Left ventricle myocardium inferior (tissue), 1 donor: ENCODE measurements at places on chromosomes 11 and 22.
A peak's percentile ranks its signal among the peaks of the same experiment; 100 is the strongest.

DNA sequence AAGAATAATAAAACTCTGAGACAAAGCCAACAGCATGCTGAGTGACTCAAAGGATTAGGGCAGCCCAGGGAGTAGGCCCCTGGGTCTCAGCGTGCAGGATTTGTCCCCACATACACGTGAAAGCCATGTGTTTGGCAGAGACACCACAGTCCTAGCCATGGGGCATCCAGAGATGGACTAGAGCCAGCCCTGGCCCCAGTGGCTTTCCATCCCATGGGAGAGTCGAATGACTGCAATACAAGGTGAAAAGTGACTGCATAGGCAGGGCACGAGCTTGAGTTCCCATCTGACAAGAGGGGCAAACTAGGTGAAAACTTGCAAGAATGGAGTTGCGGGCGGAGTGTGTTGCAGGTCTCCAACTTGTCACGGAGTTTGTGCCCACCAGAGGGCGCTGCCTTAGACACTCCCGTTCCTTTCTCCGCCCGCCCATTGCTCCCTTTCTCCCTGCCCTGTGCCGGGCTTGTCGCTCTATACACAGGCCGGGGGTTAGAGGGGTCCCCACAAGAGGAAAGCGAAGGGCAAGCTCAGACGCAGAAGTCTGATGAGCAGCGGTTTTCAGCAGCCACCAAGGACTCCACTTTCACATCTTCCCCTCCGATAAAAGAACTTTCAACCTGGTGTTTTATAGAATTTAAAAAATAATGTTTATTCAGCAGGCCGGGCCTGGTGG is 24.2 kb downstream of the TSKU start:
- peak; percentile 86 for DNase-seq

GRCh38 chr11:15969701-15970329 is 386.5 kb downstream of the SOX6 start:
- DNase-seq = no peak

DNA sequence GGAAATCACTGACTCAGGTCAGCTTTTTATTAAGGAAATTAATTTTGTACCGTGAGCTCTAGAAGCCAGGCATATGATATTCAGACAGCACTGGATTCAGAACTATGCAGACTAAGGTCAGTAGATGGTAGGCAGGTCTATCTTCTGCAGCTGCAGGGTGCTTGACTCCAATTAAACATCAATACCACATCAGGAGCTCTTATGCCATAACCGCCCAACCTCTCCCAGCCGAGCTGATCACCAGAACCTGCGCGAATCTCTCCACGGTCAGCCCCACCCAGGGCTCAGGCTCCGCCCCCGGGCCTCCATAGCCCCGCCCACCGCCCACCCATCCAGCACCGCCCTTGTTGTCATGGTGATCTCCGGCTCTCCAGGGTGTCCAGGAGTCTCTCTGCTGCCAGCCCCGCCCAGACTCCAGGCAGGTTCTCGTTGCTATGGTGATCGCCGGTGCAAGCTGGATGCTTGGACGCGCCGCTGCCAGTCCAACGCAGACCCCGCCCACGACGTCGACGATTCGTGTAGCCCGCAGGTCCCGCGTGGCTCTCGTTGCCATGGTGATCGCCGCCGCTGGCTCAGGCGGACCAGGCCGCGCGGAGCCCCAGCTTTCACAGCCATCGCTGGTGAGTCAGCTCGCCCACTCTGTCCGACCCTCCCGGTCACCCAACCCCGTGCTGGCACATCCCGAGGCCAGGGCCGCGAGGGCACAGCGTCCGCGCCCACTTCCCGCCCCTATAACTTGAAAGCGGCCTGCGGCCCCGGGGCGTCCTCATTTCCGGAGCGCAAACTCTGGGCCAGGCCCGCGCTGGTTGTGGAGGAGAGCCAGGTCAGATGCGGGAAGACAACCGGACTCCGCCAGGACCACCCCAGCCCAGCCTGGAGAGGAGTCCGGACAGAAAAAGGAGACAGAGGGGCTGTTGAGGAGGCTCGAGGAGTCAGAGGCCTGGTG is at the start of gene RAB36:
Gene RAB36 (plus strand): TSS at position 546 of the 946 bp plus-strand sequence. CDS start 1,140 bp downstream, outside the sequence.
- peak; percentile 95 for DNase-seq

DNA sequence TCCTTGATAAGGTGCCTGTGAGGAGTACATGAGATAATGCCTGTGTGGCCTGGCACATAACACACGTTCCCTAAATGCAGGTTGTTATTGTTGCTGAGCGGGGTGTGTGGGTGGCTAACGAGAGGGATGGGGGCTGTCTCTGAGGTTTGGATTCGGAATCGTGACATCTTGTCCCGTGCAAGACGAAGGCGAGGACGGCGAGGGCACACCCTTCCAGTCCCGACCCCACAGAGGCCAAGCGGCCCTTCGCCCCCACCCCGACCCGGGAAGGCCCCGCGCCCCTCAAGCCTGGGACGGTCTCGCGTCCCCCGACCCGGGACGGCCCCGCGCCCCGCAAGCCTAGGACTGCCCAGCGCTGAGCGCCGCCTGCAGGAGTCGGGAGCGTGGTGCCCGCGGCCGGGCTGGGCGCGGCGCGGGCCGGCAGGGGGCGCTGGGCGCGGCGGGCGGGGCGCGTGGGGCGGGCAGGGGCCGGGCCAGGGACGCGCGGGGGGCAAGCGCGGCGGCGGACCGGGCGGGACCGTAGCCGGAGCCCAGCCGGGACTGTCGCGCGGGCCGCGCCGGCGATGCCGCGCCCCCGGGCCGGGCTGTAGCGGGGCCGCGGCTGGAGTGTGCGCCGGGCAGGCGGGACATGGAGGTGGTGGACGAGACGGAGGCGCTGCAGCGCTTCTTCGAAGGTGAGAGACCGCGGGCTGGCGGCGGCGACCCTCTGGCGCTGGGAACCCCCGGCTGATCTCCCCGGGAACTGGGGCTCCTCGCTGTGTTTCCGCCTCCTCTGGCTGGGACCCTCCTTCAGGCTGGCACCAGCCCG is at the start of gene MYRF:
Gene MYRF (plus strand): TSS at position 520 of the 808 bp plus-strand sequence. CDS start 109 bp downstream, at position 629.
- peak; percentile 49 for DNase-seq

DNA sequence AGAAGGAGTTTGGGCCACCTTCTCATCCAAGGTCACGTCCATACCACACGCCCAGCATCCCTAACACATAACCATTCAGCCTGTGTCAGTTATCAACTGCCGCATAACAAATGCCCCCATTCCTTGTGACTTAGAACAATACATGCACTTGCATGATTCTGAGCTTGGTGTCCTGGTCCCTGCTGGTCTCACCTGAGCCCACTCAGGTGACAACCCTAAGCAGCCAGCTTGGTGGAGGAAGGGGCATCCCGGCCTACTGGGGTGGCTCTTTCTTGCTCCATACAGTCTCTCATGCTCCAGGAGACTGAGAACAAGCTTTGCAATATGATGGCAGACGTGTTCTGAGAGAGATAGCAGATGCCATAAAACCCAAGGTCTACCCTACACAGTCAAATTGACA is 1276.9 kb downstream of the TBC1D22A start:
- no peak for DNase-seq

DNA sequence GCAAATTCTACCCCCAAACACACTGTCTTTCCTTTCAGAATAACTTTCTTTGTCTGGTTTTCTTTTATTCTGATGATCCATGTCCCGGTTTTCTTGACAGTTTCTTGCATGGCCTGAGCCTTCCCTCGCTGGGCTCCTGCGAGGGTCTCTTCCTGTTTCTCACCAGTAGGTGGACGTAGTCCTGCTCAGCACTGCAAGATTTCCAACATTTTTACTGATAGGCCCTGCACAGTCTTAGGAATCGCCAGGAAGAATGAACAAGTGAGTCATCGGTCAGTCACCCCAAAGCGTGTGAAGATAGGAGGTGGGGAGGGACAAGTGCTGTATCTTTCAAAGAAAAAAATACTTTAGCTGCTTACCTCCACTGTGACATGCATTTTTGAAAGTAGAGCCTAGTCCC is 16.9 kb upstream of the KIRREL3 start:
- no peak for DNase-seq

DNA sequence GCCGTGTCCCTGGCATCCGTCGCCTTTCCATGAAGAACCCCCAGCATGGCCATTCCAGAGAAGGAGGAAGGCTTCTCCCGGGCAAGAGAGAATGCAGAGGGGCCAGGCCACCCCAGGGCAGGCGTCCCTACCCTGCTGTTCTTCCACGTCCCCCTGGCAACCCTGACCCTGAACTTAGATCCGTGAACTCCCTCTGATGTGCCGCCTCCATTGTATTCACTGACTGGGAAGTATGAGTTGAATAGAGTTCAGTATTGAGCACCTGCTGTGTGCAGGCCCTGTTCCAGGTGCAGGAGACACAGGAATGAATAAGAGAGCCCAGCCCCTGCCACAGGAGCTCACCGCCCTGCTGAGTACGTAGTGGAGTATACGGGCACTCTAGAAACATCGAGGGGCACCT is 29.1 kb upstream of the RELT start:
- DNase-seq = no peak

- no peak for DNase-seq
Observed at GRCh38 chr22:28773461-28773867, 969 bp downstream of the CCDC117 start.

DNA sequence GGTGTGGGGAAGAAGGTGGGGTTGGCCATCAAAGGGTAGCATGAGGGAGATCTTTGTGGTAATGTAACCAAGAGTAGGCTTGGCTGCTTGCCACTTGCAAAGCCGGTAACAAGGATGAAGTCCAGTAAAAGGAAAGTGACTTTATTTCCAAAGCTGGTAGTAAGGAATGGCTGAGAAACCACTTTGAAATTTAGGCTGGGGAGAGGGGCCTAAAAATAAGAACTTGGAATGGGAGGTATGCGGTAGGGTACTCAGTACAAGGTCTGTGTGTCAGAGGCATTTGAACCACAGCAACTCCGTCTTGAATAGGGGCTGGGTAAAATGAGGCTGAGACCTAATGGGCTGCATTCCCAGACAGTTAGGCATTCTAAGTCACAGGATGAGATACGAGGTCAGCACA is 216.0 kb upstream of the ISX start:
- no peak for DNase-seq

DNA sequence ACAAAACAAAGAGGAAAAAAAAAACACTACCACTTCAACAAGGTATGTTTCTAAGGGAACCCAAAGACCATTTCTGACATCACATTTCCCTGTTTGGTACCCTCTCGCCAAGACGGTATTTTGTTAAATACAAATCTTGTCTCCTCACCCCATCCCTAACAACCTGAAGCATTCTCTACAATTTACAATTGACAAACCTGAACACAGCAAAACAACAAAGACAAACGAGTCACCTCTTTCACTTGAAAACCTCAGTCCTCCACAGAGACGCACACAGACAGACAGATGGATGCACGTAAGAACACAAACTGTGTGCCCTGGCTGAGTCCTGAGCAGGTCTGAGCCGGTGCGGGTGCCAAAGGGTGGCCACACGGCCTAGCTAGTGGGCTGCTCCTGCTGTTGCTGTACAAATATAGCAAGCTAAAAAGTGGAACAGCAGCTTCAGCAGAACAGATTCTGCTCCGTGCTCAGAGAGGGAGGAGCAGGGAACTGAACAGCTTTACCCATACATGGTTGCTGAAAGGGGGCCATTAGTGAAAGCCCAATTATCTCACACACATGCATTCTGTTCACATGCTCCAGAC is 28.5 kb downstream of the CELF1 start:
- peak; percentile 37 for DNase-seq

DNA sequence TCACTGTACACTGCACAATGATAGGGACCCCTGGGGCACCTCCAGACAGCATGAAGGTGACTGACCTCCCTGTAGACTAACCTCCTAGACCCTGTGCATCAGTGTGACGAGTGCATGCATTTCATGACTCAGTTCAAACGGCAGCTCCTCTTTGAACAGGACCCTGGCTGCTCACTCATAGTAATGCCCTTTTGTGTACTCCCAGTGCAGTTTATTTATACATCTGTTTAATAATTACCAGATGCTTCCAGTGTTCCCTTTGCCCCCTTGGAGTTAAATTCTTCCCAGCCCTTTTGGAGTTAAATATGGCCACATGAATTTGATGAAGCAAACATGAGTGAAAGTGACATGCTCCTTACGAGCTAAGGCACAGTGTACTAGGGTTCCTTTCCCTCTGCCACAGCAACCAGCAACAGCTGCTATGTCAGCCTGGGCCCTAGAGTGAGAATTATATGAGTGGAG is 72.4 kb downstream of the PANX1 start:
- DNase-seq = no peak

DNA sequence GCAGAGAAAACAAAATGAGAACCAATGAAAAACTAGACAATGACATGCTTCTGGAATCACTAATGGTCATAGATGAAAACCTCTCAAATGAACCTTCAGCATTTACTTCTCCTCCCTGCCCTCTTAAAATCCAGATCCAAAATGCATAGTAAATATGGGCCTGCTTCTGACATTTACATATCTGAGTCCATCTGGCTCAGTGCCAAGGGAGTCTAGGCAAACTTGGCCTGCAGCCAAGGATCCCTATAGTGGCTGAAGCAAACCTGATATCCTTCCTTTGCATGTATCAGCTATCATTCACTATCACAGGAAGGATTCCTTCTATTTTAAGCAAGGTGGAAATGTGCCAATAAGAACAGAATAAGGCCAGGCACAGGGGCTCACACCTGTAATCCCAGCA is 104.8 kb downstream of the C11orf58 start:
- DNase-seq = no peak

GRCh38 chr22:45006964-45007390 is 2.8 kb downstream of the PHF21B start:
- peak; percentile 25 for DNase-seq
